Kidney epithelial cell (primary cell): ENCODE measurements at places on chromosomes 2 and 18.

GRCh38 chr2:12506846-12507245, 209.9 kb upstream of the TRIB2 start:
- DNase-seq: peak; percentile 25

DNA sequence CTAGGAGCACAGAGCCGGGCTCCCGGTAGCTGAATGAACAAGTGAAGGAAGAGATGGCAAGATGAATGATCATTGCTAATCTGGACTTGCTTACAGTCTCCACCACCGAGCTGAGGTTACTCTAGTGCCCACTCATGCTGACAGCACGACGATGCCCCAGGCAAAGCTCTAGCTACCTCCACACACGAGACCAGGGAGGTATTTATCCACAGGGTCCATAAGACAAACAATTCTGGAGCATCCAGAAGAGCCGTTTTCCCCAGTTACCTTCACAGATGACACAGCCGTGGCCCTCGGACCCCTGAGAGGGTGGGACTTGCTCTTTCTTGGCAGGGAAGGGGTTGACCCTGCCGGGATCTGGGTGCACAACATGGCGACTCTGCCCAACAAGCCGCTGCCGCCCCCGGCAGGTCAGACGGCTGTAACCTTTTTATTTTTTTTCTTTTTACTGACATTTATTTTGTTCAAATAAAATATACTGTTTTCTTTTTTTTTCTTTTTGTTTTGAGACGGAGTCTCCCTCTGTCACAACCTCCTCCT, 120.3 kb downstream of the PXDN start:
- no peak for DNase-seq

GRCh38 chr2:139177041-139177440, 396.9 kb upstream of the NXPH2 start:
- DNase-seq: no peak

DNA sequence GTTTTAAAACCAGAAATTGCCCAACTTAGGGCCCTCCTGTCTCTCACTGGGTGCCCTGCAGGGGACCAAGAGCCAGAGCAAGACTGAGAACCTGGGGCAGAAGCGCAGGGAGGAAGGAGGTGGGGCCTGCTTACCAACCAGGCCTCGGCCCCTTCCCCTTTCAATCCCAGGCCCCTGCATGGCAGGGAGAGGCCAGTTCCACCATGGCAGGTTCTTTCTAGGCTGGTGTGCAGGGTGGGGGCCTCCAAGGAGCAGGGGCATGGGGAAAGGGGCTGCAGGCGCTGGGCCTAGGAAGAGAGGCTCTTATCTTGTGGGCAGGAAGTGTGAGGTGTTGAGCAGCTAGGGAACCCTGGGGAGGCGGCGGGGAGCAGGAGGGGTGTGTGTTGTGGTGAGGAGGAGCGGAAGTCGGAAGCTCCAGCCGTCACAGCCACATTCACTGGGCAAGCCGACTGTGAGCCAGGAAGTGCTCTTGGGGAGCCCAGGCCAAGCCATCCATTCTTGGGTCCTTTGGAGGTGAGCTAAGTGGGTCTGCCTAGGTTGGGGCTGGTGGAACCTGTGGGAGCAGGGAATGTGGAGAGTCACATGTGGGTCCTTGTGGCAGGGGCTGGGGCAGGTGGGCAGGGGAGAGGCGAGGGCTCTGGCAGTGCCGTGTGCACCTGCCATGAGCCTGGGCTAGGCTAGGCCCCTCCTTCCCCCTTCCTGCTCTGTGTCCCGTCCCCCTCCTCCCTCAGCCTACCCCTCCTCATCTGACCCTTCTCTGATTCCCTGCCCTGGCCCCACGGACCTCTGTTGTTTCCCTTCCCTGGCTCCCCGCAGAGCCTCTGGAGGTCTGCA, at the start of gene PSD4:
PSD4 (plus strand) TSS at position 430 of the 834 bp plus-strand sequence. CDS start 8,486 bp downstream, outside the sequence.
- no peak for DNase-seq

DNA sequence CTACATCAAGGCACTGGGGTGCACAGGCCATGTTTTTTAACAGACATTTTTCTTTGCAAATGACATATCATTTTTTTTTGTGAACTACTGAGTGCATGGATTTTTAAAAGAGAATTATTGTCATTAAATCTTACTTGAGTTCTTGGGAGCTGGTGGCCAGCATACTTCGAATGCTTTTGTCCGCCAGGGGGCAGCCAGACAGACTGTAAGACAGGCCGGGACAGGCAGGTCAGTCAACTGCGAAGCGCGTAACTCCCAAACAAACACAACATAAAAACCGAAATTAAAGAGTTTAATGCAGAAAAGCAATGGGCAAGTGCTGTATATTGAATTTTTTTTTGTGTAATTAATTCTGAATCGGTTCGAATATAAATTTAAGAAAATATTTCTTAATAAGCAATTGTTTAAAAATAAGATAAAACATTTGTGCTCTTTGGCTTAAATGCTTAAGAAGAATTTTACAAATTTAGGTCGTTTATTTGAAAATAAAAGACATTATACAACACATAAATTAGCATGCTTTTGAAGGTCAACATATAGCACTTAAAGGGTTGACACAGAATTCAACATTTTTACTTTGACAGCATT, 142.2 kb upstream of the PXDN start:
- peak; percentile 19 for DNase-seq
